ENCODE measurements at places on chromosomes 6 and 20.

- no peaks in the 10 kb centered on the region for H3K36me3 ChIP-seq
- no peak for DNase-seq
- H3K4me3 ChIP-seq, result no peak overlapping the region
- no peaks in the 10 kb centered on the region for H3K4me1 ChIP-seq
- no peak overlapping the region for H3K27ac ChIP-seq
Measured at GRCh38 chr6:105121981-105122380, 57.8 kb downstream of the POPDC3 start.

DNA sequence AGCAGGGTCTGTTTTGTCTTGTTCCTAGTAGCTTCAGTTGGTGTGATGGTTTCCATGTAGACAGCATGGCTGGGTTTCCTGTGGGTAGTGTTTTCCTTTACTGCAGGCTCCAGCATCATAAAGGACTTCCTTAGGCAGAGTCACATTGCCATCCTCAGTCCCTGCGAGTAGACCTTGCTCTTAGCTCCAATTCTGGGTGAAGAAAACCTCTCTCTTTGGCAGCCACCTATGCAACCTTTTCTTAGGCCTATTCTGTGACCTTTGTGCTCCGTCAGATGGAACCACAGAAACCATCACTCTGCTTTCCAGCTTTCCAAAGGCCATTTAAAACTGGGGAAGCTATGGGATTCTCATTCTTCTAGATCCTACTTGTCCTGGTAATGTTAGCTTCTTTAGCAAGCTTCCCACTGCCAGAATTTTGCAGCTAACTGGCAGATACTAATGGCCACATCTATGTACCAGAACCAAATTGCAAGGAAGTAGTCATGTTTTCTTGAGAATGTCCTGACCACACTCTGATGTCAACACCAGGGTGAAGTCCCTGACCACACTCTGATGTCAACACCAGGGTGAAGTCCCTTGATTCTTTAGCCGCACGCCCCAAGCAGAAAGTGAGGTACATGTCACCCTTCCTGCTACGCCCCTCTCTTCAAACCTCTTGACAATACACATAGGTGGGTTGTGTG is 646.6 kb upstream of the HS3ST5 start:
- H3K36me3 ChIP-seq, result no peaks in the 10 kb centered on the region
- no peaks in the 10 kb centered on the region for H3K27me3 ChIP-seq
- H3K4me3 ChIP-seq, result no peak overlapping the region
- DNase-seq, result peak; percentile 15
- H3K4me1 ChIP-seq, result no peaks in the 10 kb centered on the region

- no peaks in the 10 kb centered on the region for H3K36me3 ChIP-seq
- no peak for DNase-seq
- H3K4me3 ChIP-seq, result no peak overlapping the region
- H3K27me3 ChIP-seq, result no peaks in the 10 kb centered on the region
Measured at GRCh38 chr20:55004044-55004443, 528.7 kb downstream of the DOK5 start.

DNA sequence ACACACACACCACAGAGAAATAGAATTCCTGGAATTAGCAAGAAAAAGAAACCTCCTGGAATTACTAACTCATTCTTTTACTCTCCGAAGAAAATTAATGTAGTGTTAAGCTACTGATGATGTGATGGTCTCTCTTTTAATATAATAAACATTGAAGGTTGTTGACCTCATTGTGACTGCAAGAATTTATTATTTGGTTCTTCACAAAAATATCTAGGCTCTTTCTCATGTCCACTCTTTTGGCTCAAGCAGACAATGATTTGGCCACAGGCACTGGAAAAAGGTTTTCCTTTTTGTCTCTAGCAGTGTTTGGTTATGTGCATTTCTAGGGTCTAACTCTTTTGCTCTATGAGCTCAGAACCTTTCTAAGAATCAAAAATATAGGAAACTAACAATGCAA is 811.9 kb downstream of the TENT5A start:
- no peaks in the 10 kb centered on the region for H3K36me3 ChIP-seq
- no peak overlapping the region for H3K4me3 ChIP-seq
- no peak for DNase-seq
- no peaks in the 10 kb centered on the region for H3K27me3 ChIP-seq
- H3K4me1 ChIP-seq, result no peaks in the 10 kb centered on the region

DNA sequence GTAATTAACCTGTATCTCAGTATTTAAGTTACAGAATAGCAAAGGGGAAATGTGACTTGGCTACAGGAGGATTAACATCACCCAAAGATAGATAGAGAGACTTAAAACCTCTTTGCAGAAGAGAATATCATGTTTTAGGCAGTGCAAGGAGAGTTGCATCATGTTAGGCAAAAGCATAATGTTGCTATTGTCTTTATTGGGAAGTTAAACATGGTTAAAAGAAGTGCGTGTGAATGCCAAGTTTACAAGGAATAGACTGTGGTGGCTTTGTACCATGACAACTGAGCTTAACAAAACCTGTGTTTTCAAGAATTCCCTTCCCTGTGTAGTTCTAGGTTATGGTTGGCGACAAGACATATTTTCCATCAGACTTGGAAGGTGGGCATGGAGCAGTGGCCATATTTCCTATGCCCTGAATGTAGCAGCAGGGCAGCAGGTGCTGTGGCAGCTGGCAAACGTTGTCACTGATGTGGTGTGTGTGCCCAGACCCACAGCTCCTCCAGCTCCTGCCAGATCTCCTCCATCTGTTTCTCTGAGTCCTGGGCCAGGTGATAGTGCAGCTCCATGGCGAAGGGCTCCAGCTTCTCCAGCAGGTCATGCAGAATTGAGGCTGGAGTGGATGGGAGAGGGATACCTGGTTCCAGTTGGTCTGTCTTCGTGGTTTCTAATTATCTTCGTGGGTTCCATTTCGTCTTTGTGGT is 163.3 kb downstream of the QRSL1 start:
- peaks cover 9% of the 10 kb centered on the region for H3K27me3 ChIP-seq
- no peaks in the 10 kb centered on the region for H3K4me1 ChIP-seq
- no peak for DNase-seq
- no peak overlapping the region for H3K4me3 ChIP-seq
- H3K27ac ChIP-seq, result no peak overlapping the region
- no peaks in the 10 kb centered on the region for H3K36me3 ChIP-seq

GRCh38 chr6:108707328-108707976 is 140.8 kb upstream of the ARMC2 start:
- no peaks in the 10 kb centered on the region for H3K4me1 ChIP-seq
- no peaks in the 10 kb centered on the region for H3K27me3 ChIP-seq

DNA sequence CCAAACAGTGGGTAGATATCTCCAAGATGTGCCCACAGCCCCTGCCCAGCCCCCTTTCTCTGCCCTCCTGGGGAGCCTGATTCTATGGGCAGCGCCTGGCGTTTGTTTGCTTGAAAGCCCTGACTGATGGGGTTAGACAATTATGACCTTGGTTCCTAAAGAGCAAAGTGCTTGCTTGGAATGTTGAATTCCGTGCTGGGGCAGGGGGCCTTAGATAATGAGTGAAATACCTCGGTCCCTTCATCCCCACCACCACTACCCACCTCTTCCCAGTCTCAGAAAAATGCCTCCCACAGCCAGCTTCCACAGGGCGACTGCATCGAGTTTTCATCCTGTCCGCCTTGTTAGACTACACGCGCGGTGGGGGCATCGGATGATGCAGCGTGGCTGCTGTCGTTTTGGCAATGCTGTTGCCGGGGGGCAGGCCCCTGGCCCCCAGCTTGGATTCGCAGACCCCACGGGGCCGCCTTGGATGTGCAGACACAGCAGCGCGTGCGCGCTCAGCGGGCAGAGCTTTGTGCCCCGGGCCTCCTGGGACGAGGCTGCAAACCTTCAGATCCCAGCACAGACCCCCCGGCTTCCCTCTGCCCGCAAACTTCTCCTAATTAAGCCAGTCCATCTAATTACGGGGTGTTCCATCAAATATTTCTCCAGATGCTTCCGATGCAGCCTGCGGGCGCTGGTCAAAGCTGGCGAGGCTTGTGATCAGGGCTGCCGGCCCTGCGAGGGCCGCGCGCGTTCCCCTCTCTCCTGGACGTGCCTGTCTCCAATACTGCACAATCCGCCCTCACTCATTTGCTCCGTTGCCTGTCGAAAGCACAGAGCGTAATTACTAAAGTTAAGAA is 86.1 kb downstream of the LINC00237 start:
- H3K27ac ChIP-seq, result no peak overlapping the region
- no peak overlapping the region for H3K4me3 ChIP-seq
- peaks cover 38% of the 10 kb centered on the region for H3K27me3 ChIP-seq
- H3K4me1 ChIP-seq, result no peaks in the 10 kb centered on the region

GRCh38 chr6:155708100-155708499 is 252.5 kb upstream of the NOX3 start:
- no peaks in the 10 kb centered on the region for H3K4me1 ChIP-seq
- DNase-seq, result no peak
- H3K36me3 ChIP-seq, result no peaks in the 10 kb centered on the region
- no peak overlapping the region for H3K27ac ChIP-seq
- no peak overlapping the region for H3K4me3 ChIP-seq
- H3K27me3 ChIP-seq, result peaks cover 11% of the 10 kb centered on the region

- no peak overlapping the region for H3K4me3 ChIP-seq
- no peaks in the 10 kb centered on the region for H3K4me1 ChIP-seq
- H3K27ac ChIP-seq, result no peak overlapping the region
- no peak for DNase-seq
- H3K36me3 ChIP-seq, result no peaks in the 10 kb centered on the region
Measured at GRCh38 chr6:8334113-8334512, 101.2 kb downstream of the SLC35B3 start.

DNA sequence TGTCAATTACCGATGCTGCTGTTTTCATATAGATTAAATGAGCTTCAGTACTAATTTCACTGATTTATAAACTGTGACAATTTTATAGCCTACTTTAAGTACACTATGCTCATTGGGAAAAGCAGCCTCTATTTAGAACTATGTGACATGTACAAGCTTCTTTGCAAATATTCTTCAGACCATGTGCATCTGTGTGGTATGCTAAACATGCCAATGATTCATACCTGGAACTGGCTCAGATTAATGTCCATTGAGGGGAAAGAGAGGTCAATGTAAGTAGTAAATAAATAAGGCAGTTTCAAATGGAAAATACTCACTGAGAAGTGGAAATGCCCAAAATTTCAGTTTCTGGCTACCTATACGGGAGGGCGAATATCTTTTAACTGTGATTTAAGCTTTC is 777.7 kb downstream of the C6orf118 start:
- no peak for DNase-seq
- no peaks in the 10 kb centered on the region for H3K27me3 ChIP-seq
- no peaks in the 10 kb centered on the region for H3K36me3 ChIP-seq
- H3K4me1 ChIP-seq, result no peaks in the 10 kb centered on the region
- H3K4me3 ChIP-seq, result no peak overlapping the region
- H3K27ac ChIP-seq, result no peak overlapping the region

GRCh38 chr6:156398966-156399365 is 378.2 kb upstream of the ARID1B start:
- no peaks in the 10 kb centered on the region for H3K36me3 ChIP-seq
- H3K4me3 ChIP-seq, result no peak overlapping the region
- H3K4me1 ChIP-seq, result peaks cover 46% of the 10 kb centered on the region
- no peak for DNase-seq
- no peak overlapping the region for H3K27ac ChIP-seq

DNA sequence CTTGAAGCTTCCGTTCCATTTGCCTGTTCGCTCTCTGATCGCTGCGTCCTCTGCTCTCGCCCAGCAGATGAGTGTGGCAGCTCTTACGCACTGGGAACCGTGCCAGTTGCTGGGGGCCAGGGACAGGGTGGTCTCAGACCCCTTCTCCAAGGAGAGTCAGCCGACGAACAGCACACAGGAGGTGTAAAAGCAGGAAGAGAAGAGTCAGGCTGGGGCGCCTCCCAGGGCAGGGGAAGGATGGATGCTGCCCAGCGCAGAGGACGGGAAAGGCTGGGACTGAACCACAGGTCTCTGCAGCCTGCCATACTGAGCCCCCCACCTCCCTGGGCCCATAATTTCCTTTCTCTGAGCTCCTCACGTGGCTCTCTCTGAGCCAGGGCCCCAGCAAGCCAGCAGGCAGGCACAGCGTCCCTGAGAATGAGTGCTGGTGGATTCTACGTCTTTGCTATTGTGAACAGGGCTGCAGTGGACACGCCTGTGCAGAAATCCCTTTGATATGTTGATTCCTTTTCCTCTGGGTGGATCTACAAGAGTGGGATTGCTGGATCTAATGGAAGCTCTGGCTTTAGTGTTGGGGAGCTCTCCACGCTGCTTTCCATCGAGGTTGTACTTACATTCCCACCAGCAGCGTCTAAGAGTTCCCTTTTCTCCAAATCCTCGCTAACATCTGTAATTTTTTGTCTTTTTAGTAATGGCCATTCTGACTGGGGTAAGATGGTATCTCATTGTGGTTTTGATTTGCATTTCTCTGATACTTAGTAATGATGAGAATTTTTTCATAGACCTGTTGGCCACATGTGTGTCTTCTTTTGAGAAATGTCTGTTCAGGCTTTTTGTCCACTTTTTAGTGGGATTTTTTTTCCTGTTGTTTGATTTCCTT is 104.1 kb downstream of the PSMB1 start:
- no peaks in the 10 kb centered on the region for H3K27me3 ChIP-seq
- no peaks in the 10 kb centered on the region for H3K4me1 ChIP-seq
- H3K36me3 ChIP-seq, result no peaks in the 10 kb centered on the region
- H3K27ac ChIP-seq, result no peak overlapping the region
- no peak overlapping the region for H3K4me3 ChIP-seq
- no peak for DNase-seq

GRCh38 chr6:4647414-4648365 is 128.5 kb upstream of the CDYL start:
- peaks cover 39% of the 10 kb centered on the region for H3K27me3 ChIP-seq
- H3K27ac ChIP-seq, result no peak overlapping the region
- H3K36me3 ChIP-seq, result peaks cover 2% of the 10 kb centered on the region
- peaks cover 10% of the 10 kb centered on the region for H3K4me1 ChIP-seq
- DNase-seq, result peak; percentile 55
- no peak overlapping the region for H3K4me3 ChIP-seq

GRCh38 chr20:33028875-33029274 is 2.6 kb upstream of the BPIFB6 start:
- no peaks in the 10 kb centered on the region for H3K27me3 ChIP-seq
- H3K4me1 ChIP-seq, result no peaks in the 10 kb centered on the region
- no peak overlapping the region for H3K27ac ChIP-seq
- H3K4me3 ChIP-seq, result no peak overlapping the region

All from activated CD4-positive, alpha-beta memory T cell treated with anti-CD3 and anti-CD28 coated beads for 36 hours (primary cell).